Osteocyte (in vitro differentiated cells): ENCODE measurements at places on chromosomes 3 and 15. TPM values are rescaled to one million over a fixed set of nuclear protein-coding genes. Genes with fewer than 3 reads are reported as not detected.

- DNase-seq = no peak
- no peaks in the 10 kb centered on the region for H3K4me1 ChIP-seq
- H3K27ac ChIP-seq = no peak overlapping the region
- H3K4me3 ChIP-seq = no peak overlapping the region
- no peaks in the 10 kb centered on the region for H3K36me3 ChIP-seq
These were observed 447.8 kb downstream of the FHIT start for GRCh38 chr3:60803216-60804173.

GRCh38 chr15:80580106-80580505 lies 115.0 kb upstream of the ABHD17C start:
- peak overlapping the region; percentile 40 for H3K27ac ChIP-seq
- peaks cover 24% of the 10 kb centered on the region for H3K4me1 ChIP-seq
- DNase-seq = no peak
- peaks cover 53% of the 10 kb centered on the region for H3K36me3 ChIP-seq

DNA sequence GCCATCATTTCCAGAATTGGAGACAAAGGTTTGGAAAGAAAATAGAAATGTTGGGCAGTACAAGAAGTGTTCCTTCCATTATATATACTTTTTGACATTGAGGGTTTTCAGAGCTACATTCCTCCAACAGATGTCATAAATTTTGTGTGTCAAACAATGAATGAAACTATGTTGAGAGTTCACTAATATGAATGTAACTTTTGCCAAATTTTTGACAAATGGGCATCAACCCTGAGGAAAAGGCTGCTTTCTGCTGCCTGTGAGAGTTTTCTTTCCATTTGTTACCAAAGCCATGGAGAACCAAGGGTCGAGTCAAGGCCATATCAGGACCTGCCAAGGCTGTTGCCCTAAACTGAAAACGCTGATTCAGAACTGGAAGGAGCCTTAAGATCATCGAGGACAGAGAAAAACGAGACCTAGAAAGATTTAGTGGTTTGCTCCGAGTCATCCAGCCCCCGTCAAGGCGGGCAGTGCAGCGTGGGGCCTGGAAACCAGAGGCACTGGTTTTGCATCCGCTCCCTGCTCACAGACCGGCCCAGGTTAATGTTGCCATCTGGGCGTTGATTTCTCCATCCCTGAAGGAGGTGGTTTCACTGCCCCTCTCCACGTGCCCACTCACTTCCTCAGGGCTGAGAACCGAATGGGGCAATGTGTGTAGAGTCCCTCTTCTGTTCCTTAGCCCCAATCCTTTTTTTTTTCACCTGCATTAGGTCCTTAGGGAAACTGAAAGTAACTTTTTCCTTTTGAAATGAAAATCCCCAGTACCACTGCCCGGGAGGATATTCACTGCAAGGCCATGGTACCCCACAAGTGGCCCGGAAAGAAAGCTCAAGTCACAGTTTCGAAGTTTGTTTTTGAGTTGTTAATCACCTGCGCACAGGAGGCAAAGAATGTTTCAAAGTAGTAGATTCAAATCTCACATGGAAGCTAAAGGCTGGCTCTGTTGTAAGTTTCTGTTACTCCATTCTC lies 32.8 kb downstream of the TPM1 start:
- peaks cover 20% of the 10 kb centered on the region for H3K36me3 ChIP-seq
- DNase-seq = no peak
- no peak overlapping the region for H3K4me3 ChIP-seq
- H3K27me3 ChIP-seq = no peaks in the 10 kb centered on the region
- peak overlapping the region; percentile 27 for H3K27ac ChIP-seq

GRCh38 chr15:67134871-67135492 lies 69.6 kb downstream of the SMAD3 start:
- no peaks in the 10 kb centered on the region for H3K36me3 ChIP-seq
- H3K27me3 ChIP-seq = no peaks in the 10 kb centered on the region
- H3K4me3 ChIP-seq = no peak overlapping the region
- DNase-seq = no peak

DNA sequence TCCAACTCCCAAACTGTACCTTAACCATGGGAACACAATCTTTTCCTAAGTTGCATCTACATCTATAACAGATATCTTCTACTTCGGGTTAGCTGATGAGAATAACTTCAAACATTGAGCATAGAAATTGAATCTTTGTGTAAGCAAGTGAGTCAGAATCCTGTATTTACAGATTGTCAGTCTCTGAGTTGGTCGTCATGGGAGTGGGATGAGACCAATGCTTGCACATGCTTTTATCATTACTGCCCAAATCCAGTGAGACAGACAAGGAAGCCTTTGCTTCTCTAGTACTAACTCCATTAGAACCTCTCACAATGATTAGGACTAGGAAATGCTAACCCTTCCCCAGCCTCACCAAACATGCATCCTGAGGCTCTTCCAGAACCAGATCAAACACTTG lies 587.1 kb upstream of the ZNF717 start:
- H3K4me3 ChIP-seq = no peak overlapping the region
- H3K36me3 ChIP-seq = no peaks in the 10 kb centered on the region
- peaks cover 1% of the 10 kb centered on the region for H3K4me1 ChIP-seq
- no peak for DNase-seq
- H3K27me3 ChIP-seq = no peaks in the 10 kb centered on the region

- no peaks in the 10 kb centered on the region for H3K4me1 ChIP-seq
- H3K4me3 ChIP-seq = no peak overlapping the region
- no peak overlapping the region for H3K27ac ChIP-seq
- no peaks in the 10 kb centered on the region for H3K36me3 ChIP-seq
- no peak for DNase-seq
- H3K27me3 ChIP-seq = peaks cover 25% of the 10 kb centered on the region
These were observed 159.1 kb upstream of the EOMES start for GRCh38 chr3:27880969-27881892.

GRCh38 chr15:31372635-31373091 lies 46.0 kb downstream of the KLF13 start:
- H3K27ac ChIP-seq = peak overlapping the region; percentile 84
- H3K4me3 ChIP-seq = peak overlapping the region; percentile 47
- H3K27me3 ChIP-seq = no peaks in the 10 kb centered on the region

DNA sequence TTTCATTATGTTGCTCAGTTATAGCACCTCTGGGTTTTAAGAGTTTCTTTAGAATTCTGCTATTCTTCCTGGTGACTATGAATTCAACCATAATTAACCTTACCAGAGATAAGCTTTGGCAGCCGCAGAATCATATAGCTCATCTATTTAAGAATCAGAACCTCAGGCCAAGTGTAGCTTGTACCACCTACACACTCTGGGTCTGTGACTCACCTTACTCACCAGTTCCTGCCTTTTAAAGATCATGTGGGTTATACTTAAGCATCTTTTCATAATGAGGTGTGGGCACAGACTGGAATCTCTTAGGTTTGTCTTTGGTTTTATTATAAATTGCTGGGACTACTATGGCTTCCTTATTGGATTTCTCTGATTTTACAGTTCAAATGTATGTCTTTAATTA lies 21.9 kb downstream of the CDV3 start:
- no peaks in the 10 kb centered on the region for H3K36me3 ChIP-seq
- no peak overlapping the region for H3K4me3 ChIP-seq
- no peak overlapping the region for H3K27ac ChIP-seq
- peaks cover 24% of the 10 kb centered on the region for H3K4me1 ChIP-seq
- H3K27me3 ChIP-seq = no peaks in the 10 kb centered on the region

- peaks cover 37% of the 10 kb centered on the region for H3K4me1 ChIP-seq
- H3K27ac ChIP-seq = no peak overlapping the region
- peaks cover 29% of the 10 kb centered on the region for H3K36me3 ChIP-seq
- DNase-seq = no peak
- H3K4me3 ChIP-seq = no peak overlapping the region
- H3K27me3 ChIP-seq = no peaks in the 10 kb centered on the region
These were observed 3.2 kb downstream of the CCDC80 start for GRCh38 chr3:112637700-112638099.

GRCh38 chr3:31187380-31187779 lies 292.9 kb upstream of the GADL1 start:
- no peak overlapping the region for H3K27ac ChIP-seq
- no peak for DNase-seq
- H3K4me1 ChIP-seq = peaks cover 16% of the 10 kb centered on the region
- no peak overlapping the region for H3K4me3 ChIP-seq

DNA sequence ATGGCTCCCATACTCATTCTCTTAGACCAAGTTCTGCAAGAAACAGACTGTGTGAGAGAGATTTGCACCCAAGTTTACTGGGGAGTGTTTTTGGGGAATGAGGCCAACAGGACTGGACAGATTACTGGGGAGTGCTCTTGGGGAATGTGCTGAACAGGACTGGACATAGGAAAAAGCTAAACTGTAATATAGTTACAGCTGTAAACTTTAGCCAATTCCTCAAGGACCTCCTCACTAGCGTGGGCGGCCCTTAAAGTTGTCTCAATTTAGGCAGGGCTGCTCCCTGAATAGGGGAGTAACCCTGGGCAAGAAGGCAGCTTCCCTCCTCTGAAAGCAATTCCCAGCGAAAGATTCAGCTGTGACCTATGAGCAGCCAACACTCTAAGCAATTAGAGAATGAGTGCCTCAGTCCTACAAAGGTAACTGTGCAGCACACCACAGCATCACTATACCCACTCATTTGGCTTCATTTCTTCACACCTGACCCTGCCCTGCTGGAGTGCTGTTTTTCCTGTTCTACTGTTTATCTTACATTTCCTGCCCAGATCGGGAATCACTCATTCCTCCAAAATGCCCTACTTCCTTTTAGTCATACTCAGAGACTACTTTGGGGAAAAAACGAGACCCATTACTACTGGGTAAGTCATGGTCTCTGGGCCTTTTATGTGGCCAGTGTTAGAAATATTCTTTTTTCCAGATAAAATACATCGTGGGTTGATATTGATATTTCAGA lies 41.3 kb upstream of the TRIM42 start:
- H3K36me3 ChIP-seq = no peaks in the 10 kb centered on the region
- no peak for DNase-seq
- H3K27ac ChIP-seq = no peak overlapping the region
- peaks cover 30% of the 10 kb centered on the region for H3K4me1 ChIP-seq

- no peak overlapping the region for H3K4me3 ChIP-seq
- peaks cover 2% of the 10 kb centered on the region for H3K36me3 ChIP-seq
- peaks cover 38% of the 10 kb centered on the region for H3K4me1 ChIP-seq
These were observed 30.8 kb downstream of the LARP6 start for GRCh38 chr15:70823196-70823595.

BCL2A1 gene
- total RNA-seq = not detected in 2 replicates

GOLGA8H gene
- 0.89 and 1.3 TPM in 2 replicates for total RNA-seq

ADAMTSL3 gene
- total RNA-seq = not detected in 2 replicates

RETNLB gene
- not detected in 2 replicates for total RNA-seq

LRRC31 gene
- not detected in 2 replicates for total RNA-seq

ARNT2 gene
- total RNA-seq = 68.1 and 72.4 TPM in 2 replicates

ADPRH gene
- 1.9 and 2.2 TPM in 2 replicates for total RNA-seq
